ENCODE measurements at places on chromosomes 1 and 21.

GRCh38 chr1:181149326-181150125 is 61.0 kb downstream of the IER5 start:
- no peak for DNase-seq

- peak; percentile 58 for DNase-seq
These were observed 9.2 kb upstream of the COL6A1 start for GRCh38 chr21:45972353-45972715.

DNA sequence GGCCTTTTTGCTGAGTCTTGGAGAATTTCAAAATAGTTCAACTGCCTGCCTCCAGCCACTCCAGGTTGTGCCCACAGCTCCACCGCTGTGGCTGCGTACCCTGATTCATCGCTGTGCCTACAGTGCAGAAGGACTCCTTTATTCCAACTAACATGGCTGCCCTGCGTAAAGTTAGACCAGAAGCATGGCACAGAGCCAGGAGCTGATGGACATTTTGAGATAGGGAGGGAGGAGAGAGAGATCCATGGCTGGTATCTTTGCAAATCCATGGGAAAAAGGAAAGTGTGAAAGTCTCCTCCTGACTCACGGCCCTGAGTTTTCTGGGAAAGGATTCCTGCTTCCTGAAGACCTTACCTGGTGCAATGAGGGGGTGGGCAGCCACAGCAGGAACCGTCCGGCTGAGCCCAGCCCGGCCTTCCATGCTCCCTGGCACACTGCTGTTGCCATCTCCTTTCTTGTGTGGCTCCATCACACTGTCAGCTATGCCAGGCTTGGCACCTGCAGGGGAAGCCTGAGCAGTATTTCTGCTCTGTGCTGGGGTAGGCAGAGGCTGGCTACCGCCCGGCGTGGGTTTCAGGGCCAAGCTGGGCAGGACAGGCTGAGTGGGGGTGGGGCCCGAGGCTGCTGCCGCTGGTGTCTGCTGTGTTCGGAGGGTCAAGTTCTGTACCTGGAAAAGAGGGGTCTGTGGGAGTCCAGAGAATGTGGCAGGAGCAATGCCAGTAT is 46.0 kb upstream of the A3GALT2 start:
- DNase-seq = no peak

- DNase-seq = no peak
These were observed 59.5 kb downstream of the S100B start for GRCh38 chr21:46545363-46545762.

- no peak for DNase-seq
These were observed 289.5 kb upstream of the ADGRL2 start for GRCh38 chr1:81511281-81511680.

GRCh38 chr1:108862698-108863477 is 6.0 kb upstream of the AKNAD1 start:
- DNase-seq = no peak

GRCh38 chr1:62439652-62440371 is 3.0 kb downstream of the USP1 start:
- DNase-seq = no peak

DNA sequence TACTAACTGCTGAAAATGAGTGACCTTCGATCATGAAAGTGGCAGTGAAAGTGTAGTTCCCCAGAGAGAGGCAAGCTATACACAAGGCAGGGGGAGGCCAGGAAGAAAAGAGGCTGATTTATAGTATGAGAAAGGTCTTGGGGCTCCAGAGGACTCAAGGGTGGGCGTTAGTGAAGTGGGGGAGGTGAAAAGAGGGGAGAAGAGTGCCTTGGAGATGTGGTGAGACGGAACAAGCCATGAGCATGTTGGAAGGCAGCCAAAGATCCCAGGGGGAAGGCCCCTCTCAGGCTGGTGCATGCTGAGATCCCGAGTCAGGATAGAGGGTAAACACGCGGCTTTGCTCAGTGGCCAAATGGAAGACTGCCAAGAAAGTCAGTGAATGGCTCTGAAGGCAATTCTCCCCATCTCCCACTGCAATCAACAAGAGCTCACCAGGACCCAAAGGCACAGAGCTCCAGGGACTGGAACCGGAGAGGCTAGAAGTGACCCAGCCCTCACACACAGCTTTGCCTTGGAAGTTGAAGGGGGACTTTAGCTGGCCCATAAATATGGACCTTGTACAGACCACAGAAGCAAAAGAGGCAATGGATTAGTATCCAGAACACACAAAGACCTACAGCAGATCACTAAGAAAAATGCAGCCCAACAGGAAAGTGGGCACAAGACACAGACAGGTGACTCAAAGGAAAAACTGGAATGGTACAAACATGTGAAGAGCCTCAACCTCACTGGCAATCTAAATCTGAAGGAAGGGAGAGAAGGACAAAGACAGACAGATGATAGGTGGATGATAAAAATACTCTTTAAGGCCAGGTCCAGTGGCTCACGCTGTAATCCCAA is 49.6 kb downstream of the HSF2BP start:
- peak; percentile 80 for DNase-seq

GRCh38 chr1:153794624-153795329 is 19.6 kb downstream of the SLC27A3 start:
- DNase-seq = no peak

DNA sequence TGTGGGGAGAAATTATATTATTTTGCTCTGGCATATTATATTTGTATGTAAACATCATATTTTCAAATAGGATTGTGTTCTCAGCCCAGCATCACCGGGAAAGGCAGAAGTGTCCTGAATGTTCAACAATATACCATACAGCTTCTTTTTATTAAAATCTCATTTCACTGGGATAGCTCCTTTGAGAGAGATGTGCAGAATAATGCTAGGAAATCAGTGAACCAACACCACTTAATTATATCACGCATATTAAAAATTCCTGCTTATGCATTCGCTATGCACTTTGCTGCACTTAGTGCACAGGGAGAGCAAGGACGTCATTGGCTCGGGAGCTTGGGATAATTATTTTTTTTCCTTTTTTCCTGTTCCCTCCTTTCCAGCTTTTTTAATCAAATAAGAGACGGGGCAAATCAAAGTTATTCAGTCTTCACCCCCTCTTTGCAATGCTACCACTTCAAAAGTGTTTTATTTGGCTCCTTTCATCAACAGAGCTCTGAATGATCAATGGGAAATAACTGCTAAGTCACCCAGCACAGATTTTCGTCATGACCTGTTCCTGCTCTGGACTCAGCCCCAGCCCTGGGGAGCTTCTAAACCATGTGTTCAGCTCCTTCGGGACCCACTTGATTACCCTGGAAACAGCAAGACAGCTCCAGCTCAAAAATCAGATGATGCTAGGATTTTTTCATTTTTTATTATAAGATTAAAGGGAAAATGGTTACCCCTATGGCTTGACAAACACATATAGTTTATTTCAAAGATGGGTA is 165.5 kb upstream of the DUSP10 start:
- DNase-seq = no peak

DNA sequence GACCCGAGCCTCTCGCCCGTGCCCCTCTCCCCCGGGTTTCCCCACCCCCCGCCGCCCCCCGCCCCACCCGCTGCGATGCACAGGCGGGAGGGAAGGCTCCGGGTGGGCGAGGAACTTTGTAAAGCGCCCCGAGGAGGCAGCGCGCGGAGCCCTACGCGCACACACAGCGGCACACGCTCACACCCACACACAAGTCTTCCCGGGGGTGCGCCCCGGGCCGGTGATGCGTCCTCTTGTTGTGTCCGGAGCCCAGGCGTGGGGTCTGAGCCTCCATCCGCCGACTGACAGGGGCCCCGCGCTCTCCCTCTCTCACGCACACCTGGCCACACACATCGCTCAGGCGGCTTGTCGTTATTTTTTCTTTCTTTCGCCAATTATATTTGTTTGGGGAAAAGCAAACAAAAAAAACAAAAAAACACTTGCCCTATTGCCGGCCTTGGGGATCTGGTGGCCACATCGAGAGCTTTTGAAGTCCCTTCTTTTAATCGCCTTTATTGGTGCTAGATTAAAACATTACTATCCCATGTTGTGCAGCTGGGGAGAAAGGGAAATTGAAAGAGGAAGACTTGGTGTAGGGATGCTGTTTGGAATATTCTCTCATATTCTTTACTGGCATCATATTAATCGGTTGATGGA is 770 bp downstream of the NTNG1 start:
- DNase-seq = peak; percentile 33

GRCh38 chr1:188489336-188490112 is 1660.8 kb downstream of the PLA2G4A start:
- no peak for DNase-seq

- DNase-seq = no peak
These were observed 282 bp upstream of the ECE1 start for GRCh38 chr1:21290546-21290944.

- DNase-seq = peak; percentile 73
These were observed 3.3 kb downstream of the ALDH9A1 start for GRCh38 chr1:165695031-165695430.

DNA sequence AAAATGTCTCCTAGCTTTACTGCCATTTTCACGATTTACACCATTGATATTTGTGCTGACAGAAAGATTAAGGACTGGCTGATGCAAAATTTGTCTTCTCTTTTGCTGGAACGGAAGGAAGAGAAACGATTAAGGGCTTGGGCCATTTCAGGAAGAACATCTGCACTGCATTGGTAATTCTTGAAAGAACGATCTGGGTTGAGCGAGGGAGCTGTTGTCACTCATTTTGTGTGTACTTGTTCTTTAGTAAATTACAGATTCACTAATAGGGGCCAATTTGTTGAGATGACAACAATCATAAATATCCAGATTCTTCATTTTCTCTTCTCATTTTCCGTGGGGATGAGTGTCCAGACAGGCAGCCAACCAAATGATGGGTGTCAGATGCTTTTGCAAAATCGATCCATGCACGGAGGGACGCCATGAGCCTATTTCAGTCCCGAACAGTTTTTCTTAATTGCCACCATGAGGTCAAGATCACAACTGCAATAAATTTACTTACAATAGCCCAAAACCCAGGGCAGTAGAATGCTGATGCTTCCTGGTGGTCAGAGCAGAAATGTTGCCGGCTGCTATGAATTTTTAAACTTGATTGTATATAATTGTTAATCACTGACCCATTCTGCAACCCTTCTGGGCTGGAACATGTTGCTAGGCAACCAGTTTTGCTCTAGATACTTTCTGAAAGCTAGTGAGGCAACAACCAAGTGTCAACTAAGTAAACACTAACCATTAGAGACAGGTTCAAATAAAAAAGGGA is 132.4 kb upstream of the TIAM1 start:
- no peak for DNase-seq

DNA sequence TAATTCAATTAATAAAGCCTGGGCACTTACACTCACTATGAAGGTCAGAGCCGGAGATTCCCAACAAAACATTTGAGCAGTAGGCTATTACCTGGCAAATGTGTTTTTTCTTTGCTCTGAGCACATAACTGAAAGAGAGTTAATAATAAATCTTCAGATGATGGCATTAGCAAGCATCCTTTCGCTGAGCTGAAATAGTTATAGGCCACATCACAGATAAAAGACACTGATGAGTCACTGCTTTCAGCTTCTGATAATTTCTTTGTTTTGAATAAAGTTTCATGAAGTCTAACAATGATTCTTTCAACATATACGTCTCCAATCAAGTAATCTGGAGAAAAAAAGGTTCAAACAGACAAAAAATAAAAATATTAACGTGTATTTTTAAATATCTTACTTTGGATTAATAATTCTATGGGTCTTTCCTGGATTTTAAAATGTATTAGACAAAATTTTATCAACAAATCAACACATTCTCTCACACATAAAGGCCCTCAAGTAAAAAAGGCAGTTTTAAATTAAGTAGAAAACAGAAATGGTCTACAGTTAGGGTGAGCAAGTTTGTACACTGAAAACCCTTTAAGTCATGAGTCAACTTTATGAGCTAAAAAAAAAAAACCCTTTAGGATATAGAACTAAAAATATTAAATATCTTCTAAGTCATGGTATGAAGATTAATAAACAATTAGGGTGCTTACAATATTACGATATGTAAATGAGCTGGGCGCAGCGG is 33.1 kb downstream of the LTN1 start:
- no peak for DNase-seq

GRCh38 chr1:203328714-203329122 is 22.2 kb downstream of the FMOD start:
- DNase-seq = peak; percentile 29

DNA sequence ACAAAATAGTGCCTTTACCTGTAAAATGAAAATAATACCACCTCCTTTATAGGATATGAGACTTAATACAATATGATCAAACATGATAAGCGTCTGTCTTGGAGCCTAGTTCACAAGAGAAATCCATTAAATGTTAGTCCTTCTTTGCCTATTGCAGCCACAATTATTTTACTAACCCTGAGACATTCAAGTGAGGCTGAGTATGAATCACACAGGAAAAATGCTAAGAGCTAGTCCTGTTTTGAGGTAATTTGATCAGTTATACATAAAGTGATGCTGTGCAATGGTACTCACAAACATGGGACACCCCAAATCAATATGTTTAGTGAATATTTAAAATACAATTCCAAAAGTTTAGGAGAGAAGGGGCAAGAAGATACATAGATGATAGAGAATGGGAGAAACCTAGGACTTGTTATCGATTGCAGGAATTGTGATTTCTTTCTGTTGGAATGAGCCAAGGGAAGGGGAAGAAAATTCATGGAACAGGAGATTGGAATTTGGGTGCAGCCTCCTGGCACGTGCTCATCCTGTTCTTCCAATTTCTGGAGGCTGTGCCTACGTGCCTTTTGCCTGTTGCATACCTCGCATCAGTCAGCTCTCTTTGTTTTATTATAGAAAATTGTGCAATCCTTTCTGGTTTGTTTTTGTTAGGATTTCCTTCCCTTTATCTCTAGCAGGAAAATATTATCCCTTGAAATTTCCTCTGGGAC is 39.9 kb upstream of the BACH1 start:
- DNase-seq = no peak

GRCh38 chr1:47533793-47534328 is 96.0 kb downstream of the FOXD2 start:
- DNase-seq = peak; percentile 32

DNA sequence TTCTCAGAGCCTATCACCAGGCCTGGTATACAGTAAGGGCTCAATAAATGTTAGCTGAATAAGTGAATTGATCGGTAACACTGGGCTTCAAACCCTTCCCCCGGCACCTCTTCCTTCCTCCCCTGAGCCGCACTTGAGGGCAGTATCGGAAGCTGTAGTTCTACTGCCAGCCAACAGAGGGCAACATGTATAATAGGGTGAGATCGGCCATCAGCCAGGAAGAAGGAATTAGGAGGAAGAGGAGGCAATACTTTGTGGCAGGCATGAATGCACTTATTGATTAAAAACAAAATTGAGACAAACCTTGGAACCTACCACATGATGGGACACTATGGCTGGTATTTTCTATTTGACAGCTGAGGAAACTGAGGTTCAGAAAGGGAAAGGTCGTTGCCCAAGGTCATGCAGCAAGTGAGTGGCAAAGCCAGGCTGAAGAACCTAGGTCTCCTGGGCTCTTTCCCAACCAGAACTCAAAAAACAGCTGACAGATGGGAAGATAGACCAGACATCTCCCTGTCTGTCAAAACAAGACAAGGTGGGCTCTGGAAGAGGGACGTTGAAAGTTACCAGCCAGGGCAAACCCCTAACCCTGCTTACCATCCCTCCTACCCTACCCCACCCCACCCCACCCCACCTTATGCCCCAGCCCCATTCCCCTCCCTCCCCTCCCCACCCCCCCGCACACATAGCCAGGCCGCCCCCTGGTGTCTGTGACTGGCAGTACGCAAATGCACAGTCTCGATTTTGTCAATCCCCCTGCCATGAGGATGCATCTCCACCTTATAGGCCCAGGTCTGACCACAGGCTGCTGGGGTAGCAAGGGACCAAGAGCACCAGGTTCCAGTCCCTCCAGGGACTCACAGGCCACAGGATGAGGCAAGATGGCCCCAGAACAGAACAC is 107.3 kb upstream of the RUNX3 start:
- DNase-seq = no peak

GRCh38 chr1:154306151-154306550 is 14.7 kb upstream of the AQP10 start:
- no peak for DNase-seq

- DNase-seq = no peak
These were observed 23.7 kb upstream of the GREM2 start for GRCh38 chr1:240635466-240636256.

All from tongue (tissue), 3 donors.